ENCODE measurements at places on chromosomes 7 and 10.

DNA sequence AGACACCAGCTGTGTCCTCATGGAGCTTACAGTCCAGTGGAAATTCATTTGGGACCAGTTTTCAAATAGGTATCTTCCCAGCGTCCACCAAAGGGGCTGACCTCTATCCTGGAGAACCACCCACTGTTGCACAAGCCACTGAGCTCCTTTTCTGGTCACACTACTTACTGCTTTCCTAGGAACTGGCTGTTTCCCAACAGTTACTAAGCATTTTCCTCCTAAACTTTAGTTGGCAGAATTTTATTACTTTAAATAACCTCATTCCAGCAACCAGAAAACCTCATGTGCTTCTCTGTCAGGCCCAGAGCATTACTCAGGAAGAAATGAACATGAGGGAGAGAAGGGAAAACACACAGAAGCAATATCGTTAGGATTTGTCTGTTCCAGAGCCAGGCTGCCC, 183.1 kb downstream of the GPAM start:
- no peak for DNase-seq

GRCh38 chr10:30420266-30420665, 13.7 kb upstream of the MAP3K8 start:
- no peak for DNase-seq

DNA sequence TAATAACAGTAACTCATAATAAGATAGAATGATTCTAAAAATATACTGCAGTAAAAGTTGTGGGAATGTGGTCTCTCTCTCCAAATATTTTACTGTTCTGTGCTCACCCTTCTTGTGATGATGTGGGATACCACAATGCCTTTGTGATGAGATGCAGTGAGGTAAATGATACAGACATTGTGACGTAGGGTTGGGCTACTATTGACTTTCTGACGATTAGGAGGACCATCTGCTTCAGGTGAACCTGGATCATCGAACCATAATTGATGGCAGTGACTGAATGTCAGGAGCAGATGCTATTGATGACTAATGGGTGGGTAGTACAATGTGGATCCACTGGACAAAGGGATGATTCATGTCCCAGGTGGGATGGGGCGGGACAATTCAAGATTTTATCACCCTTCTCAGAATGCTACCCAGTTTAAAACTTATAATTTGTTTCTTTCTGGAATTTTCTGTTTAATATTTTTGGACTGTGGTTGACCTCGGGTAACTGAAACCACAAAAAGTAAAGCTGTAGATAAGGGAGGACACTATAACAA, 73.9 kb upstream of the ARMC3 start:
- no peak for DNase-seq

DNA sequence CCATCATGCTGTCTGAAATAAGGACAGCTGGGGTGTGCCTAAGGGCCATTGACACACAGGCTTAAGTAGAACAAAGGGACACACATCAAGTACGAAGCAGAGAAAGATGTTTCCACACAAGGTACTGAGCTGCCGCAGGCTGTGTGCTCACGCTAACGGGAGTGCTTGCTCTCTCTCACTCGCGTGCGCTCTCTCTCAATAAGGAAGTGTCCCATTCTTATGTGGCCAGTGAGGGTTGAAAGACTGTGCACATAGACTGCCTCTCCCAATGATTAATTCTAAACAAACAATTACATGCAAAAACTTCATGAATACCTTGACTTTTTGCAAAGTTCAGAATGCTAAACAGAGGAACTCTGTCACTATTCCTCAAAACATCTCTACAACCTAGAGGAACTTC, 29.9 kb downstream of the DCLRE1C start:
- DNase-seq, result no peak

GRCh38 chr7:84202855-84203254, 8.3 kb upstream of the SEMA3A start:
- DNase-seq, result no peak

- DNase-seq, result no peak
Measured at GRCh38 chr10:122733443-122733842, 33.8 kb upstream of the C10orf120 start.

DNA sequence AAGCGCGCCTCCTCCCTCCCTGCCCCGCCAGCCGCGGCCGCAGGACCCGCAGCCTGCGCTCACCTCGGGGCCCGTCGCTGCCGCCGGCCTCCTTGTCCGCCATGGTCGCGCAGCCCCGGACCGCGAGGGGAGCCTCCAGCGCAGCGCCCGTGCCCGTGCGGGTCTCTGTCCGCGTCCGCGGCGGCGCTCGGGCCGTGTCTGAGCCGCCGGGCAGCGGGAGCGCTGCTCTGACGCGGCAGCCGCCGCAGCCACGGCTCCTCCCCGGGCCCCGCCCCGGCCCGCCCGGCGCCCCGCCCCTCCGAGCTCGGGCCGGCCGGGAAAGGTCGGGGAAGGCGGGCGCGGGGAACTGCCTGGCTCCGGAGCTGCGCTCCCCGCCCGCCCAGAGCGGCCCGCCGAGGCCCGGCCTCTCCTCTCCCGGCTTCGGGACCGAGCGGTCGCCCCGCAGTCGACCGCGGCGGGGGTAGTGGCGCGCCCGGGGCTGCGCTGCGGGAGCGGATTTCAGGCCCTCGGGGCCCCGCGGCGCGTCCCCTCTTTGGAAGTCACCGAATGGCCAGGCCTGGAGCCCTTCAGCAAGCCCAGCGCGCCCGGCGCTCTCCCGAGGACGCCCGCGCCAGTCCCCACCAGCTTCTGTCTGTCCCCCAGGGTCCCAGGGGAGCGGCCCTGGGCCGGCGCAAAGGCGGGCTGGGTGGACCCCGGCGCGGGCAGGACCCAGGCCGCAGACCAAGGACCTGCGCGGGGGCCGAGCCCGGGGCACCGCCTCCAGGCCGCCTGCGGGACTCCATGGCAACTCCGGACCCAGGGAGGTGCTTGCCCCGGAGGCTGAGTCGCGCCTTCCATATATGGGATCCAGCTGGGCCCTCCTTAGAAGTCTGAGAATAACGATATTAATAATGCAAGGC, at the start of gene HSPA12A:
HSPA12A (minus strand) TSS at position 200 of the 899 bp plus-strand sequence; CDS start at position 103, 97 bp downstream.
- DNase-seq, result peak; percentile 43

GRCh38 chr7:21198921-21199320, 229.0 kb upstream of the SP4 start:
- DNase-seq, result no peak

GRCh38 chr10:113309791-113310190, 243.1 kb upstream of the HABP2 start:
- DNase-seq, result no peak
